Stimulated activated CD8-positive, alpha-beta memory T cell treated with anti-CD3 and anti-CD28 coated beads, Interleukin-2, amount 100 ng/mL, for 1 hour (primary cell): ENCODE measurements at places on chromosomes 3 and 15.

GRCh38 chr3:47617086-47618010, 38.7 kb upstream of the CSPG5 start:
- no peak for DNase-seq

DNA sequence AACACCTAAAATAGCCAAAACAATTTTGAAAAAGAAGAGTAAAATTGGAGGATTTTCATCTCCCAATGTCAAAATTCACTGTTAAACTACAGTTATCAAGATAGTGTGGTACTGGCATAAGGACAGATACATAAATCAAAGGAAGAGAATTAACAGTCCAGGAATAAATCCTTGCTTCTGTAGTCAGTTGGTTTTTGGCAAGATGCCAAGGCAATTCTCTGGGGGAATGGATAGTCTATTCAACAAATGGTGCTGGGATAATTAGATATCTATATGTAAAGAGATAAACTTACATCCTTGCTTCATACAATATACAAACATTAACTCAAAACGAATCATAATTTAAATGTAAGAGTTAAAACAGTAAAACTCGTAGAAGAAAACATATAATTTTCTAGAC, 57.9 kb upstream of the SELENOK start:
- DNase-seq = no peak

GRCh38 chr3:128064962-128065361, 12.7 kb downstream of the SEC61A1 start:
- DNase-seq = no peak

- no peak for DNase-seq
Measured at GRCh38 chr15:70636540-70637165, 126.7 kb downstream of the UACA start.

GRCh38 chr3:195907934-195908693, at the start of gene TNK2:
Gene TNK2 (minus strand): TSS chr3:195908551. CDS start chr3:195888588, 19,963 bp downstream.
- no peak for DNase-seq

DNA sequence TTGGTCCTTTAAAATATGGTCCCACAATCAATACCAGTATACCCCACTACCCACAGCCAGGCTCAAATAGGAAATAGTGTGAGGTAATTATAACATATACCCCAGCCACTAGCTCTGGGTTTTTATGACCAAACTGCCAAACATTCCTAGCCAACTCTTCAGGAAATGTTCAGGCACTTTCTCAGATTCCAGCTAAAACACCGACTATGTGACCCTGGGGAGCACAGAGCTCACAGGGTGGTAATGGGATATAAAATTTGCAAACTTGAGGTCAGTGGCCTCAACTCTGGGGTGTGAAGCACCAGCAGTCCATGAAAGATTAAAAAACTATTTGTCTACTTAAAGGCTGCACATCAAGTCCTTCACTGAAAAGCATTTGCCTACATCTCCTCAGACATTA, 12.9 kb downstream of the FBN1 start:
- DNase-seq = no peak

- DNase-seq = no peak
Measured at GRCh38 chr3:155323063-155323666, 29.7 kb upstream of the STRIT1 start.

DNA sequence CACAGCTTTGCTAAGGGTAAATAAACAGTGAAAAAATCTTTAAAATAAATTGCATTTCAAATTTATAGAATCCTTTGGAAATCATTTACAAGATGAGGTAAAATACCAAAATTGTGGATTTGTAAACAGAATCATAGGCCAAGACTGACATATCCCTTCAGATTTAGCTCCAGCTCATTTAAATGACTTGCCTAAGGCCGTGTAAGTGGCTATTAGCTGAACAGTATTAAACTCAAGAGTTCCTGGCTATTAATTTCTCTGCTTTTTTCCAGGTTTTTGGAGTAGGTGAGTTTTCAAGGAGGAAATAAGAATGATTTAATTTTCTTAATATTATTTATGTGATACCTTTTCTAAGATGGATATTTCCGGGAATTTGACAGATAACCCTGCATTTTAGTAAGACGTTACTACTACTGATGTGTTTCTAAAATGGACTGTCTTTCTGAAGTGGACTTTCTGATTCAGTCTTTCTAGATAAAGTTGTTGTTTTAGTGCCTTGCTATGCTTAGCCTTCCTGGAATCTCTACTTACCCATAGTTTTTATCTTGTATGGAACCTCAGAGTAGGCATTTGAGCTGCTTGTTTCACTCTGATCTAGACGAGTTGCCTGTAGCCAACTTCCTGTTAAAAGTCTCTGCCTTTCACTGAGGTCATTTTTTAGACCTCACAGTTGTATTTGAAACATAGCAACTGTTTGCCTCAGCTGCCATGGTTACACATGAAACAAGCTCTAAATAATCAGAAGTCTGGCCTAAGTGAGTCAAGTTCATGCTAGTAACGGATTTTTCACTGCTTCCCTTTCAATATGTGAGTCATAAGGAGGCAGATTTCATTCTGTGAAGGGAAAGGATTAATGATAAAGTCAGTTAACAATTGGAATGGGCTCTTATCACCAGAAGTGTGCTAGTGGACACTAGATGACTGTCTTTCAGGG, 127.0 kb downstream of the KLHL25 start:
- DNase-seq = no peak

- no peak for DNase-seq
Measured at GRCh38 chr15:93372208-93372864, 283.3 kb upstream of the RGMA start.

GRCh38 chr3:107806536-107806935, 283.8 kb downstream of the BBX start:
- DNase-seq = no peak

GRCh38 chr3:185400866-185401265, 37.9 kb downstream of the MAP3K13 start:
- DNase-seq = no peak

DNA sequence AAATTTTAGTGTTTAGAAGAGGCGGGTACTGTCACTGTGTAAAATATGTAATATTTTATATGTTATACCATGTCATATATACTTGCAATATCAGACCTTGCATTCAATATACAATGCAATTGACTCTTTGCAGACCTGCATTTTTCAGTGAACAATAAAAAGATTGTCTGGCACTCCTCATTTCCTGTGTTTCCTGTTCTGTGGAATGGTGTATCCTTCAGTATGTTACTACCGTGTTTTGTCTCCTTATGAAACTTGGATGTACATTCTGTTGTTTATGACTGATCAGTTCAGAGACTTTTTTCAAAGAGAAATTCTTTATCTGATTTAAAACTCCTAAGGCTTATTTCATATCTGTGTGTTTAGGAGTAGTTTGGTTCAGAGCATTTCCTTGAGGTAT, 31.5 kb downstream of the APH1B start:
- no peak for DNase-seq

- no peak for DNase-seq
Measured at GRCh38 chr15:77163781-77164384, 93.0 kb upstream of the TSPAN3 start.

GRCh38 chr3:197549261-197549885, 6.4 kb downstream of the BDH1 start:
- DNase-seq = no peak

GRCh38 chr3:36697229-36698001, 66.9 kb downstream of the DCLK3 start:
- DNase-seq = no peak

GRCh38 chr3:159077860-159078259, 276.0 kb downstream of the MFSD1 start:
- no peak for DNase-seq

- DNase-seq = no peak
Measured at GRCh38 chr15:101201411-101202174, 50.3 kb downstream of the CHSY1 start.

DNA sequence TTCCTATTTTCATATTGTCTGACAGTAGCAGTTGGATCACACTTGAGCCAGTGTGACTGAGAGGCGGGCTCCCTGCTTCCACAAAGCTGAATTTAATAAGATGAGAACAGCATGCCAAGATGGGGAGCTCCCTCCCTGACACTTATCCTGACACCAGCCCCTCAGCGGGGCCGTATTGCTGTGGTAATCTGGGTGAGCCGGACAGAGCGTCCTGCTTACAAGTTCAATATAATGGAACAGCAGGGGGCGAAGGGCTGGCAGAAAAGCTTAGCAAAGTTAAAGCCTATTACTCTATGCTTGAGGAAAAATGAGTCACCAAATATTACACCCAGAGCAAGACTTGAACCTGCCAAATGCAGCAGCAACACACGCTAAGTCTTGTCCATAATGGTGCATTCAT, 163.8 kb upstream of the CMC1 start:
- DNase-seq = no peak

GRCh38 chr15:34436126-34436955, 1.3 kb downstream of the GOLGA8A start:
- no peak for DNase-seq

DNA sequence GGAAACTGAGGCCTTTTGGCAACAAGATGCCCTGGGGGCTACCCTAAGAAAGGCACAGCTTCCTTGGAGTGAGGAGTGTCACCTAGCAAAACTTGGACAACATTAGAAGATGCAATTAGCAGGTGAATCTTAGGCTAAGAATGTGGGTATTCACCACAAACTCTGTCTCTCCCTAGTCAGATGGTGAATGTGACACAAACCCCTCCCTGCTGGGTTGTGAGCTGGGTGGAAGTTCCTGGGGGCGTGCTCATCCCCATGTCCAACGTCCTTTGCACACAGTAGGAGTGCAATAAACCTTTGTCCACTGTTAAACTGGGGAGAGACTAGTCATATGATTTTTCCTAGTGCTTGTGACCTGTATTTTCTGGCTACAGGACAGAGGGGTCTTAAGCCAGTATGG, 67.1 kb upstream of the SH3GL3 start:
- no peak for DNase-seq

GRCh38 chr15:83248151-83249029, 36.1 kb downstream of the BNC1 start:
- no peak for DNase-seq

DNA sequence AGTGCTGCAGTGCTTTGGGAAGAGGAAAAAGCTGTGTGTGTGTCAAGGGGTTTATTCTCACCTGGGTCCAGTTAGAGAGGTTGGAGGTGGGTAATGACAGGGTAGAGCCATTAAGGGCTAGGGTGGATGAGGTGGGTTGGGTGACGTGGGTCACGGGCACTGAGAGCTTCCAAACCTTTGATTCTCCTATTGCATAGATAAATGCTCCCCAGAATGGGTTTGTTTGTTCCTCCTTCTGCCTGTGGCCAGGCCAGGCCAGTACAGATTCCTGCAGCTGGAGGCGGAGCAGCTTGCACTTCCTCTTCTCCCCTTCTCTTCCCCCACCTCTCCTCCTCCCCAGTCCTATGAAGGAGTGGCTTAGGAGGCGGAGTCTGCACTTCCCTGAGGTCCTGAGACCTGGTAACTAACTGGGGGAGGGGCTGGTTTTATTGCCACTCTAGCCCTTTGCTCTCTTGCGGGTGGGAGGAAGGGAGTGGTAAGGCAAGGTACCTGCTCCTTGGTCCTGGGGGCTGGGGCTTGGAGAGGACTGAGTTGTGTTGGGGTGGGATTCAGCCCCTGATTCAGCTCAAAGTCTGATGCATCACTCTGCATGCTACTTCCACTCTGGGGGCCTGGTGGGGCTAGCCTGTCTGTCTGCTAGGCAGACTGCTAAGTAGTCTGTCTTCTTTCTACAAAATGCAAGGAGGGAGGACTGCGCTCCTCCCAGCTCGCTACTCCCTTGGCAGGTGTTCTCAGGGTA, 3.5 kb downstream of the SPINT1 start:
- no peak for DNase-seq

DNA sequence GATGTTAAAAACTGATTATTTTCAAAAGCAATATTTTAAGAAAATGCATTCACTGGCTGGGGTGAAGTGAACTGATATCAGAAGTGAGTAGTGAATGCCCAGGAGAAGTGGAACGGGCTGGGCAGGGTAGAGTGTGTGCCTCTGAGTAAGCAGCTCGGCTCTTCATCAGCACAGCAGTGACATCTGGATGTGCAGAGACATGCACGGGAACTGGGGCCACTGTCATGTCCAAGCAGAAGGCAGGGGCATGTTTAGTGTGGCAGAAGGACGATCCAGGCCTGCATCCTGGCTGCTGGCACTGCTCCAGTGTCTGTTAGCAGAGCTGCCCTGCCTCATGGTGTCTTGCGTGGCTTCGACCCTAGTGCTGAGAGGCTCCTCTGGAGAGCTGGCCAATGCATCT, 305.6 kb upstream of the LRRFIP2 start:
- DNase-seq = no peak

DNA sequence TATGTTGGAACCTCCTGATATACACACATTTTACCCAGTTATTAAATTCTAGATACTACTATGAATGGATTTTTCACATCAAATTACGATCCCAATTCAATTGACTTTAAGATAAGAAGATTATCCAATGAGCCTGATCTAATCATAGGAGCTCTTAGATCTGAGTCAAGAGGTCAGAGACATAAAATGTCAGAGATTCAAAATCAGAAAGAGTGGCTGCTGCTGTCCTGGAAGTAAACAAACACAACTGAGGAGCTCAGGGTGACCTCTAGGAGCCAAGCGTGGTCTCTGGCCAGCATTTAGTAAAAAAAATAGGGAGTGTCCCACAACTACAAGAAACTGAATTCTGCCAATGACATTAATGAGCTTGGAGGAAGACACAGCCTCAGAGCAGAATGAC, 557.1 kb upstream of the CBLB start:
- no peak for DNase-seq

GRCh38 chr3:53140847-53141845, 10.9 kb upstream of the RFT1 start:
- DNase-seq = no peak

DNA sequence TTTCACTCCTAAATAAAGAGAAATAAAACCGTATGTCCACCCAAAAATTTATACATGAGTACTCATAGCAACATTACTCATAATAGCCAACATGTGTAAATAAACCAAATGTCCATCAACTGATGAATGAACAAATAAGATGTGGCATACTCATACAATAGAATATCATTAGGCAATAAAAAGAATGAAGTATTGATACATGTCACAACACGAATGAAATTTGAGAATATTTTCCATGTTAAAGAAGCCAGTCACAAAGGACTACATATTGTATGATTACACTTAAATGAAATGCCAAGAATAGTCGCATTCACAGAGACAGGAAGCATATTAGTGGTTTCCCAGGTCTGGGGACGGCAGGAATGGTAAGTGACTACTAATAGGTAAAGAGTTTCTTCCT, 869.2 kb downstream of the IGSF11 start:
- no peak for DNase-seq

GRCh38 chr15:41876007-41876406, 17.8 kb downstream of the SPTBN5 start:
- no peak for DNase-seq

DNA sequence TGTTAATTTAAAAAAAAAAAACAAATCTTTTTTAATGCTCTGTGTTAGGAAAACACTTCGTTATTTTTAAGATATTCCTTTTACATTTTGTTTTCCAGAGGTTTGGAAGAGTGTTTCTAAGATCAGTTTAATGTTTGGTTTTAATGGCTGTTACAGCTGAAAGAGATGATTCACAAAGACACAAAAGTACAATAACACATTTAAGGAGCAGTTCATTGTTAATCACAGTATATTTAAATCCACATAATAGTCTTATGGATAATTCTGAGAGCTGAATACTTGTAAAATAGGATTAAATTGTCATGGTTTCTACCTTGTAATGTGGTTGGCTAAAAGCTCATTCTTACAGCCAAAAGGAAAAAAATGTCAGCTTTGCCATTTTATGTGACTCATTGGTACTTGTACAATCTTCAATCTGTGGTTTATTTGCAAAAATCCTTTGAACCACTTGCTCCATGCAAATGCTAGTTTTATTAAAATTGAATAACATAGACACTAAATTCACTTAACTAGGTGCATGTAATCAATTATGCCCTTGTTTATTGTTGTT, 426.4 kb downstream of the NLGN1 start:
- DNase-seq = no peak

- no peak for DNase-seq
Measured at GRCh38 chr3:34090876-34091275, 292.4 kb downstream of the PDCD6IP start.
